ENCODE measurements at places on chromosomes 11 and 22.

GRCh38 chr11:49405743-49406142 is 197.3 kb upstream of the FOLH1 start:
- no peak for DNase-seq

DNA sequence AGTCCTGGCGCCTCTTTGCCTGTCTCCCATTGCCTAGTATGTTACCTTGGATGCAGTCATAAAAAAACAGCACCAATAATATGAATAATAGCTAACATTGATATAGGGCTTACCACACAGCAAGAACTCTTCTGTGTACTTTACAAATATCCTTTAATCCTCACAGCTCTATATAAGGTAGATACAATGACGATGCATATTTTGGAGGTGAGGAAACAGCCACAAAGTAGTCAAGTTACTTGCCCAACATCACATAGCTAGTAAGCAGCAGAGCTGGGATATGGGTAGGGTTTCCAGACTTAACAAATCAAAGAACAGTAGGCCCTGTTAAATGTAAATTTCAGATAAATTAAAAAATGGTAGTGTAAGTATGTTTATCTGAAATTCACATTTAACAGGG is 128.8 kb downstream of the ST3GAL4 start:
- no peak for DNase-seq

DNA sequence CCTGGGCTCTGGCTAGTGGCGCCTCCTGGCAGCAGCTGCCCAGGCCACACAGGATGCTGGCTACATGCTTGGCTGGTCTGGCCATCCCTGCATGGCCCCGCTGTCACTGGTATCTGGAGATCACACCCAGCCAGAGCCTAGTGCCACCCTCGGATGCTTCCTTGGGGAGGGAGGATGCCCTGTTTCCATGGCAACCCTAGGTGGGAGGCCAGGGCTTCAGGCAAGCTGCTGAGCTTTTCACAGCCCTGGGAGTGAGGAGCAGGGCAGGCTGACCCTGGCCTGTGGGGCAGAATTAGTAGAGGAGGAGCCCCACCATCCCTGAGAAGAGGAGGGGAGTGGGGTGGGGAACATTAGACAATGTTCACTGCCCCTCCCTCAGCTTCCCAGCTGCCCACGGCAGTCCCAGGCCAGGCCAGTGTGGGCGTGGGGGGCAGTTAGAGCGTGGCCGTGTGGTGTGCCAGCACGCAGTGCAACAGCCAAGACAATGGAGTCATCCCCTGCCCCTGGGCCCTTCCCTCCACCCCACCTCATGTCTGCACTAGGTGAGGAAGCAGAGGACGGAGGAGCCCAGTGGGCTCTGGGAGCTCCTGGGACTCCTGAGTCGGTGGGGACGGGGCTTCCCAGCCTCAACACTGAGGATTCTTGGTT is 50.4 kb downstream of the PARVB start:
- no peak for DNase-seq

DNA sequence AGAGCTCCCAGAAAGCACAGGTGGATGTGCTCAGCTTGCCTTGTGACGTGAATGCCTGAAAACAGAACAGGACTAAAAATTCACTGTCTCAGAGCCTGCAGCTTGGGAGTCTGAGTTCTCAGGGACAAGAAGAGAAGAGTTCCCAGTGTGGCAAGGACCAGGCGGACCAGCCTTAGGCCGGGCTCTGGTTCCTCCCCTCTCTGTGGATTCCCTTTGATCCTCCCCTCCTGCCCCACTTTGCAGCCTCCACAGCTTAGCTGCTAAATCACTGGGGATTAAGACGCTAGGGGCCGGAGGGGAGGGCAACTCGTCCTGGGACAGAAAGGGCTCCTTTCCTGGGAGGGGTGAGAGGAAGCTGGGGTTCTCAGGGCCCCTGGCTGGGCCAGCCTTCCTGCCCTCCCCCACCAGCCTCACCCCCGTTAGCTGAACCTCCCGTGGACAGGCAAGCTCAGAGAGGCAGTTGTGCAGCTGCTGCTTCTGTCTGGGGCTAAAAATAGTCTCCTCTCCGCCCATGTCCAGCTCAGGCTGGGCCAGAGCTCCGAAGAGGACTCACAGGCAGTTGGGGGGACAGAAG is 29.9 kb upstream of the JAM3 start:
- no peak for DNase-seq

GRCh38 chr11:57405271-57405860 is 14.9 kb upstream of the PRG2 start:
- no peak for DNase-seq

- DNase-seq = peak; percentile 4
Observed at GRCh38 chr11:85062659-85063058, 564.5 kb downstream of the DLG2 start.

DNA sequence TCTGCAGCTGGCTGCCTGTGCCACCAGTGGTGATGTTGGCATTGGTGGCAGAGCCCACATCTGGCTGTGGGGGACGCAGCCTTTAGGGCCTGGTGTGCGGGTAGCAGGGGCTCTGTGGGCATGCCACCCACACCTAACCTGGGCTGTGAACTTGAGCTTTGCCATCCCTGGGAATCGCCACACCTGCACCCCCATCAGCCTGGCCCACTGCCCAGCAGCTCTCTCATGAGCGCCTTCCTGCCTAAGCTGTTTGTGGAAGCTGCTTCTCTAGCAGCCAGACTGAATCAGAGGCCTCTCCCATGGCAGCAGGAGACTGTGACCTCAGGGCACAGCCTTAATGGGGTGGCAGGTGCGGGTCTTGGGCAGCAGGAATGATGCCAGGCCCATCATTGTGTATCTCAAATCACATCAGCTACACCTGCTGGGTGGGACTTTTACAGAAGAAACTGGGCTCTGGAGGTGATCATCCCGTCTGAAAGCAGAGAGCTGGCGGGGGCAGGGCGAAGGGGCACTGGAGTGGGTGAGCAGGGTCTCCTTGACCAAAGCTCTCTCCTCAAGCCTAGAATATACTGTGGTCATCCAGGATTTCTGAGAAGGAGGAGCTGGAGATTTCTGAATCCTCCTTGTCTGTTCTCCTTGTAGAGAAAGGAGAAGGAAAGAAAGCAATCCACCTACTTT is 17.8 kb upstream of the CARS1 start:
- no peak for DNase-seq

DNA sequence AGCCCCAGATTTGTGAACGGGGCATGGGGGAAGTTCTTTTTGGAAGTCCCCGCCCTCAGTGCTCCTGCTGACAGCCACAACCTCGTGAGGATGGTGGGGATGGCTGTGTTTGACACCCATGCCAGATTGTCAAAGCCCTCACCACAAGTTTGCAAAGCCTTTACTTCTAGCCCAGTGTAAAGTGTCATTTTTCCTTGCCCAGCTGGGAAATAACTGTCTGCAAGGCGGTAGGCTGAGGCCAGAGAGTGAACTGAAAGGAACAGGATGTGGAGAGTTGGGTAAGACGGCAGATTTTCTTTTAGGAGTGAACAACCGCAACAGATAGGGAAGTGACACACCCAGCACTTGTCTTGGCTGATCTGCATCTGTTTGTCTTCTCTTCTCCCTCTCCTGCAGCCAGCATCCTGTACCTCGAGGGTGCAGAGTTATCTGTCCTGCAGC is 13.6 kb downstream of the IL17RA start:
- peak; percentile 37 for DNase-seq

GRCh38 chr11:94960488-94960887 is 12.9 kb downstream of the CWC15 start:
- DNase-seq = no peak

DNA sequence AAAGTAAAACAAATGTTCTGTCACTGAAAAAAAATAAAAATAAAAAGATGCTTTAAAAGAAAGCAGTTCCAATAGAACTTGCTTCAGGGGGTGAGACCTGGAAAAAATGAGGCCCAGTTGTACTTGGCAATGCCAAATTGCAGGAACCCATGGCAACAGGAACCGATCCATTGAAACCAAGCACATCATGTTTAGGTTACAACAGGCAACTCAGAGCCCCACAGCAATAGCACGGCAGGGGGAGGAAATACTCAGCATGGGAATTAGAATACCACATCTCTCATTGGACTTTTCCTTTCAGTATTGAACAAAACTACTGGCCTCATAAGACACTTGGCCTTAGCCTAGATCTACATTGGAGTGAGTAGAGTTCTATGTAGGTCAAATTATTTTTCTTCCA is 84.3 kb downstream of the MSANTD4 start:
- DNase-seq = no peak

DNA sequence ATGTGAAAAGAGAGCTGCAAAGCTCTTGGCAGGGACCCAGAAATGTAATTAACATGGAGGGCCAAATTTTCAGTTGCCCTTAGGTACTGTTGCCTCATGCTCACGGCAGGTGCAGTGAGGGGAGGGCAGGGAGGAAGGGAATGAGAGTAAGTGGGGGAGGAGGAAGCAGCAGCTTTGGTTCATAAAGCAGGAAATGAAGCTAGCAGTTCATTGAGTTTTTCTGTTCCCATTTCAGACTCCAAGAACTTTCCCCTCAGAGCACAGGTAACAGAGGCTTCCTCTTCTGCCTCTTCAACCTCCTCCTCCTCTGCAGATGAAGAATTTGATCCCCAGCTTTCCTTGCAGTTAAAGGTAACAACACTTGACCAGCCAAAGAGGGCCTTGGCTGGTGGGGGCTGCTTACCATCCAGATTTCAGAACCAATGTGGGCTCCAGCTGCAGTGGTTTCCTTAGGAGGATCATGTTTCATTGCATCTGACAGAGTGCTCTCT is 57.9 kb upstream of the PARVA start:
- no peak for DNase-seq

GRCh38 chr11:125404811-125405790 is 91.0 kb downstream of the FEZ1 start:
- DNase-seq = peak; percentile 81

- DNase-seq = peak; percentile 85
Observed at GRCh38 chr22:30287648-30288418, 1.5 kb downstream of the CASTOR1 start.

GRCh38 chr11:86052693-86053641 is 15.9 kb downstream of the PICALM start:
- no peak for DNase-seq

- DNase-seq = no peak
Observed at GRCh38 chr11:127133061-127133460, 132.5 kb upstream of the KIRREL3 start.

- DNase-seq = peak; percentile 90
Observed at GRCh38 chr22:50148991-50149721, 21.4 kb upstream of the PANX2 start.

DNA sequence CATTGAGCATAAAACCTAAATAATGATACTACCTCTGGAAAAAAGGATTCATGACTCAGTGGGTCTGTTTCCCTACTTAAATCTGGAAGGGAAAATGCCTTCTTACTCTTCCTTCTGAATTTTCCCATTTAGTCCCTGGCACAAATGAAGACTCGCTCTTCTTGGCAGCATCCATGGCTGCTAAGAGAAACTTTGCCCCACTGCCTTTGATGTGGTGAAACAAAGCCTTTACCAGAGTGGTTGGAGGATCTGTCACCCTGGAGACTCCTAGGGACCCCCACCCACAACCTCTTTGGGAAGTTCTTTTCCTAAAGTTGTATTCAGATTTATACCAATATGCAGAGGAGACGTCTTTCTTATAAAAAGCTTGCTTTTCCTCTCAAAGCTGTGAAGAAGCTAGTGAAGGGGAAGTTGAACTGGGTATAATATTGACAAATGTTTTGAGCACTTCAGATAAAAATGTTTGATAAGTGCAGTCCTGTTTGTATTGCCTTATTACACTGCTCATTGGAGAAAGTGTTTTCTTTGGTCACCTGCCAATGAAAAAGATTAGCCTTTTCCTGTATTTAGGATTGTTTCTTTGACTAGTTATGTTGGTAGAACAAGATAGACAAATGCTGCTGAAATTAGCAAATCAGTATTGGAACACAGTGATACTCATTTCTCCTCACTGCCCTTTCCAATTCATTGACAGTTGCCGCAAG is 77.3 kb downstream of the ARFGAP2 start:
- DNase-seq = no peak

DNA sequence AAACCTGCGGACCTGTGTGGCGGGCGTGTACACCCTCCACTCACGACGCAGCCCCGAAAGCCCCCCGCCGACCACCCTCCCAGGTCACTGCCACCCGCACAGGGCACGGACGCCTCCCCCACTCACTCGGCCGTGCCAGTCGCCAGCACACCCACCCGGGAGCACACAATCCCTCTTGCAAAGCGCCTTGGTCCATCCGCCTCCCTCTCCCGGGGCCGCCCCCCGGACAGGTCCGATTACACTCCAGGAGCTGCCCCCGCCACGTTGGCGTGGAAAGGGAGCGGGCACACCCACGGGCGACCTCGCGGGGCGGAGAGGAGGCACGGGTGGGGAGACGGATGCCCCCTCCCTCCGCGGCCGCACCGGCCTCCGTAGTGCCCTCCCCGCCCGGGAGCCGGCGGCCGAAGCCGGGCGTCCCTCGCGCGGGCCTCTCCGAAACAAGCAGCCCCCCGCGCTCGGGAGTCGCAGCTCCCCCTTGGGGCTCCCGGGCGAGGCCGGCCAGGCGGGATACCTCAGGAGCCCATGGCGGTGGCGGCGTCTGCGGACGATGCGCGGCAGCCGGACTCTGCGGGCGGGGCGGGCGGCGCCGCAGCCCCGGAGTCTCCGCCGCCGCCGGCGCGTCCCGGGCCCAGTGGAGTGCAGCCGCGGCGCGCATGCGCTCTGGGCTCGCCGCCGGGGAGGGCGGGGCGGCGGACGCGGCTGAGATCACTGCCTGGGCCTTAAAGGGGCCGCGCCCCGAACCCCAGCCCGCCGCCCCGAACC is at the start of gene TMEM184B:
Gene TMEM184B, minus strand, starts transcription at position 638 of the 762 bp plus-strand sequence. CDS start 25,049 bp downstream, outside the sequence.
- peak; percentile 99 for DNase-seq

DNA sequence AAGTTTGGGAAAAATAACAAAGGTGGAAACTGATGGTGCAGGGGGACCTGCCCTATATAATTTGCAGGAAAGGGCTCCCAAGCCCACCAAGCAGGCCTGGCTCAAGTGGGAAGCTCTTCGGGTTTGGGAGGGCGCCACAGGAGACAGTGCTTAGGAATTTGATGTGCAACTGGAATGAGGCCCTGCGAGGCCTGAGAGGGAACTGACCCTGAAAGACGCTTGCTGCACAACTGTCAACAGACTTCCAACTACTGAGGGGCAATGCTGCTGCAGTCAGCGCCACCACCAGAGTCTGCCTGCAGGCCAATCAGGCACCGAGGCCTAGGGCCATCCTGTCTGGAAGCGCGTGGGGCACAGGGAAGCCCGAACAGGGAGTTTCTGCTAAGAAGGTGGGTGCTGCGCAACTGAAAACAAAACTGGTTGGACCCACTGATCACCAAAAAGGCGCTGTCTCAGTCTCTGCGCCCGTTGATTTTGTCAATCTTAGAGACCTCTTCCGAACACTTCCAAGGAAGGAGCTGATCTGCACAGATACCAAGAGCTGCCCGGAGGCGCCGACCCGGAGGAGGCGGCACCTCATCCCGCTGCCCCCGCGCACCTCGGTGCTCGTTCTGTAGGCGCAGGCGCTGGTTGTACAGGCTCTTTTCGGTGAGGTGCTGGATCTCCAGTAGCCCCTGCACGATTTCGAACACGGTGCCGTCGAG is 667 bp downstream of the DGCR6L start:
- DNase-seq = no peak

DNA sequence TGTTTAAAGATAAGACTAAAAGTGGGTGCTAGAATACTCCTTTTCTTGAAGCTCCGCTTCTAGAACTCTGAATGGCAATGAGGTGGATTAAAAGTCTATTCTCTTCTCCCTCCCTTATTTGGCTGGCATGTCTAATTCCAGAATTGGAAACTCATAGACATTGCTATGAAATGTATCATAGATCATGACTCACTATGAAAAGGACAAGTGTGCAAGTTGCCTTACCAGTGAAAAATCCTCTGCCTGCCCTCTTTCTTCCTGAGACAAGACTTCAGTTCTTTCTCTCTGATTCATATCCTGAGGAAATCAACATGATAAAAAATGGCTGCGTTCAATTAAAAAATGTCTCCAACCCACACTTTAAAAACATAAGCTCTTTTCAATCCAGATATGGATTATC is 73.2 kb upstream of the BLID start:
- DNase-seq = no peak

- no peak for DNase-seq
Observed at GRCh38 chr11:91587131-91587530, 637.5 kb upstream of the FAT3 start.

- no peak for DNase-seq
Observed at GRCh38 chr11:74896311-74896710, 52.6 kb downstream of the XRRA1 start.

All from GM20000 (cell line).